BJ (cell line): ENCODE measurements at places on chromosomes 3 and 15.

GRCh38 chr15:101618851-101619614 is 33.1 kb downstream of the TM2D3 start:
- no peak for DNase-seq

DNA sequence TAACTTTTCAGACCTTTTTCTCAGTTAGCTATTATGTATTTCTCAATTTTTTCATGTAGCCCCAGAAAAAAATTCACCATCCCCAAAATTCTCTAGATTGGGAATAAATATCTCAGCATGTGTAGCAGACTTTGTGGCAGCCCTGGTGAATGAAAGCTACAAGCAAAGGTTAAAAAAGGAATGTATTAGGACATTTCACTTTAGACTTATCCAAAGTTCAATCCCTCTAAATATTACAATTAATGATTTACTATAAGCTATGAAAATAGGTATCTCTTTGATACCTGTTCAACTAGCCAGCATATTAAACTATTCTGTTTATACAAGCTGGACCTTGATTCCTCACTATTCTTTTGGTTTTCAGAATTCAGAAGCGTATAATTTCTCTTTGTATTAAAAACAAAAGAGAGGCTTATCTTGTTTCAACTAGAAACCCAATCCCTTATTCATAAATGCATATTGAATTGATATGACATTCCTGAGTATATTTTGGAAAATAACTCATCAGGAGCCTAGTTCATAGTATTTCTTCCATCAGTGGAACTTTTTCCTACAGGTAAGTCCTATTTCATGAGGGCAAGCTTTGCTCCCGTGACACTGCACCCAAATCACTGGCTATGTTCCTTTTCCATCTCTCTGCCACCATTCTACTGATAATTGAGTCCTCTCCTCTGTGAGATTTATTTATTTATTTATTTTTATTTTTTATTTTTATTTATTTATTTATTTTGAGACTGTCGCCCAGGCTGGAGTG is 38.0 kb downstream of the WDR72 start:
- DNase-seq, result no peak

GRCh38 chr3:39141171-39141995 is 12.0 kb downstream of the CSRNP1 start:
- DNase-seq, result no peak

DNA sequence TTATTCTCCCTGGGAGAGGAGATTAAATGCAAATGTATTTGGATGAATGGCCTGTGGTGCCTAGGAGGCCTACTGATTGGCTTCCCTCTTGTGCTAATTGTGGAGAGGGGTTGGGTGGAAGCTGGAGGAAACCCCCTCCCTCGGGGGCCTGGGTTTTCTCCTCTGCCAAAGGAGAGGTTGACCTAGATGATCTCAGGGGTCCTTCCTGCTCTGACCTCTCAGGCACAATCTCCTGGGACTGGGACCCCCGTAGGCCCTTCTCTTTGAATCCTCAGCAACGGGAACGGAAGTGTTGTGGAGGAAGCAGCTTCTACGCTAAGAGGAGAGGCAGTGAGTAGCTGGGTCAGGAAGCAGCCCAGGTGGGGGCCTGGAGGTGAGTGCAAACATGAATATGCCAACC is 40.5 kb upstream of the MAGEF1 start:
- no peak for DNase-seq

GRCh38 chr3:138829886-138830510 is 4.7 kb downstream of the PIK3CB start:
- DNase-seq, result no peak

GRCh38 chr3:108474581-108474980 is 35.8 kb downstream of the MYH15 start:
- DNase-seq, result no peak

- peak; percentile 36 for DNase-seq
Measured at GRCh38 chr3:149898771-149899170, 71.9 kb downstream of the PFN2 start.

- no peak for DNase-seq
Measured at GRCh38 chr15:90188914-90189748, 12.0 kb upstream of the SEMA4B start.

GRCh38 chr15:87707071-87707470 is 549.5 kb downstream of the NTRK3 start:
- DNase-seq, result no peak

DNA sequence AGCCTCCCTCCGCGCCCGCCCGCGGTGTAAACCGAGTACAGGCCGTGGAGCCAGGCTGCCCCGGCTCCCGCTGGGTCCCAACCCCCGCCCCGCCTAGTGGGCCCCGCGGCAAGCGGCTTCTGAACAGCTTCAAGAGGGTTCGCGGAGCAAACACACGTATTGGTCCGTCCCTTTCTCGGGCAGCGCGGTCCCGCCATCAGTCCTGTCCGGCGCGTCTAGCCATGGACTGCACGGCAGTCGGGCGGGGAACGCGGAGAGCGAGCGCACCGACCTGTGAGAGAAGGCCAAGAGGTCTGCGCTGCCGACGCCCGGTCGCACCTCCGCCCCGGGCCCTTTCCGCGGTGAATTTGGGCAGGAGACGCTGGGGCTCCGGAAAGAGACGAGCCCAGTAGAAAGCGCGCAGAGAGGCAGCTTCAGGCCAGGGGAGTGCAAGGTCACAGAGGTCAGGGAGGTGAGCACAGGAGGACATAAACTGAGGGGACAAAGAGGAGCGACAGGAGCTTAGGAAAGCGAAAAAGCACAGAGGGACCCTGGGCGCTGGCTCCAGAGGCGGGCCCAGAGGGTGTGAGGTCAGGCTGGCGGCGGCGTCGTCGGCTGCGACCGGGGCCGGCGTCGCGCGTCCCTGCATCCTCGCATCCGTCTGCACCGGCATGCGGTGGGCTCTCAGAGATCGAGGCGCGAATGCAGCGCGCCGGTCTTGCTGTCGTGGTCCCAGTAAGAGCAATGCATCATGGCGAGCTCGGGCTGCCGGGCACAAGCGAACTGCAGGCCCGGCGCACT is 1.8 kb downstream of the FOXL2 start:
- no peak for DNase-seq

- no peak for DNase-seq
Measured at GRCh38 chr15:49015896-49016295, 30.4 kb downstream of the SECISBP2L start.

DNA sequence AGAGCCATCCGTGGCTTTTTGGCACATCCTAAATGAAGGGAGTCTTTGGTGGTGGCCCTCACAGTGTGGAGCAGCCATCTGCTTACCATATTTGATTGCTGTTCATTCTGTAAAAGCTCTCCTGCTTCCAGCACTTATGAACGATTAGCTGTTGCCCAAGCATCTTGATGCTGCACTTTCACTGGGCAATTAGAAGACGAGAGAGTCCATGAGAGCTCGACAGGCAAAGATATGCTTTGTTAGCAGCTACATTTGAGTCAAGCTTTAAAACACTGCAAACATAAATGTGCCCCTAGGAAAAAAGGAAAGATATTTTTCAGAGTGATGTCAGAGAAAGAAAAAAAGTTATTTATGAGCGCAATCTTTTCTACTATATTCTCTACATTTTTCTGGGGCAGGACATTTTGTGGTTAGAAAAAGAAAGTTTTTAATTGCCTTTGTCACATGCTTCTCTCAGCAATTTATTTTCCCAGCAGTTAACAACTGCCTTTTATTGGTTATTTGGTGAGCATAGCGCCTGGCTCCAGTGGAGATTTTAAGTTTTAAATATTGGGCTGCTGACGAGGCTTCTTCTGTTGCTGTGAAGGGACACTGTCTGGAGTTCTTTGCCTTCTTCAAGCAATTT is 468.4 kb downstream of the C3orf38 start:
- no peak for DNase-seq

- no peak for DNase-seq
Measured at GRCh38 chr3:82413171-82413570, 651.7 kb upstream of the GBE1 start.

GRCh38 chr3:165513715-165514701 is 317.8 kb upstream of the SLITRK3 start:
- no peak for DNase-seq

DNA sequence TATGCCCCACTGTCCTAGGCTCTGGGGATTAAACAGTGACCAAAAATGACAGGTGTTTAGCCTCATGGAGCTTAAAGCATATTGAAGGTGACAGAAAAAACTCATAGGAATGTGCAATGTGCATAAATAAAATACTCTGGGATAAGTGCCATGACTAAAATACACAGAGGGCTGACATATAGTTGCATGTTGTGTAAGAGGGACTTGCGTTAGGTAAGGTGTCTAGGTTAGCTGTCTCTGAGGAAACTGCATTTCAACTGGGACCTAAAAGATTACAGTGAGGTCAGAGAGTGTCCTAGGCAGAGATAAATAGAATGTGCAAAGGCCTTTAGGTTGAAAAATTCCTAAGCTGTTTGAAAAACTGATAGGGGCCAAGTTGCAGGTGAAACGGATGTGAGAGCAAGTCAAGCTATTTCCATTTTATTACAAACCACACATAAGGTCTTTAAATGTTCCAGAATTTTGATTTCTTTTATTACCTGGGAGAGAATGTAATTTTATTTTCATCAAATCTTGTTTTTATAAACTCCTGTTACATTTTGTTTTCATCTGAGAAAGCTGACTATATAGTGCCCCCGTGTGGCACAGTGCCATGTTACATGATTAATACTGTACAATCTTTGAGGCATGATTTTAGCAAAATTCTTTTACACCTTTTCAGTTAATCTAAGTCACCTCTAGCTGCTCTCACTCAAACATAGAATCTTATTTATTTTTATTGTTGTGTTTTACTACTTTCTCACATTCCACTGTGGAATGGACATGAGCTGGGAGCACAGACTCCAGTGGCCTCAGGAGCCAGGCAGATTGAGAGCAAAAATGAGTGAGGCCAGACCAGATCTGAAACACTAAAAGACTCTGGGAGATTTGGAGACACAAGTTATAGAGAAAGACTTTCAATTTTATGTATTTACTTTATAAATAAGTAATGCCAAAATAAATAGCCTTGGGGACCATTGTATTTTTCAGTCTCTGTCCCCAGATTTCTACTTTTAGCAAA is 259.6 kb upstream of the ZNF717 start:
- DNase-seq, result no peak

DNA sequence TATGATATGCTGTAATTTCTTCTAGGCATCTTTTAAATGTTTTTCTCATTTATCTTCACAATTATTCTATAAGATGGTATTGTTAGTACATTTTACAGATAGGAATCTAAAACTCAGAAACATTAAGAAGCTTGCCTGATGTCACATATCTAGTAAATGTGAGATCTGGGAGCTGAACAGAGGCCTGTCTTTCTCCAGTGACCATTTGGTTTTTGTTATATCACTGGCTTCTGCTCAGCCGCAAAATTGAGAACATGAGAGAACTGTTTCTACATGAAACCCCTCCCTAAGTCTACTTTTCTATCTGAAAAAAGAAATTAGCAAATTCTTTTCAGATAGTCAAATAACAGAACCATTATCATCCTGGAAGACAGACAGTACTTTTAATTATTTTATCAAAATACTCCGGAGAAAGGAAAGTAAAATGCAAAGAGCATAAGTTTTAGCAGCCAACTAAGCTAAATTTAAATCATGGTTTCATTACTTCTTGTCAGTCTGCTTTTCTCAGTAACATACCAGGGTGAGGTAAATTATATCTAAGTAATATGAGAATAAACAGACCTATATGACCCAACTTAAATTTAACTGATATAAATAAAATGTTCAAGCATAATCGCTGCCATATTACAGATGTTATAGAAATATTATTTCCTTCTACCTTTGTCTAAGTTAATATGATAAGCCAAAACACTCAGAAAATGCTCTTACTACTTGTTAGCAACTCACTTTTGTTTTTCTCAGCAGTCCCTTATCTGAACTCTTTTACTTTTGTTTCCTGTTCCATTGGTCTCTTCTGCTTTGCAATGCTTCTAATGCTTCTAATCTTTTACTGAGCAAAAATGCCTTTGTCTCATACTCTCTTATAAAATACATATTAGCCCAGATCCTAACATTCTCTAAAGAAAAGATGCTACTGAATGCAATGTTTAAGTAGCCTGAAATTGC is 68.0 kb upstream of the MBNL1 start:
- DNase-seq, result no peak

- DNase-seq, result no peak
Measured at GRCh38 chr3:197224034-197224444, 74.4 kb downstream of the DLG1 start.

GRCh38 chr15:49898575-49899283 is 220.3 kb downstream of the ATP8B4 start:
- no peak for DNase-seq

DNA sequence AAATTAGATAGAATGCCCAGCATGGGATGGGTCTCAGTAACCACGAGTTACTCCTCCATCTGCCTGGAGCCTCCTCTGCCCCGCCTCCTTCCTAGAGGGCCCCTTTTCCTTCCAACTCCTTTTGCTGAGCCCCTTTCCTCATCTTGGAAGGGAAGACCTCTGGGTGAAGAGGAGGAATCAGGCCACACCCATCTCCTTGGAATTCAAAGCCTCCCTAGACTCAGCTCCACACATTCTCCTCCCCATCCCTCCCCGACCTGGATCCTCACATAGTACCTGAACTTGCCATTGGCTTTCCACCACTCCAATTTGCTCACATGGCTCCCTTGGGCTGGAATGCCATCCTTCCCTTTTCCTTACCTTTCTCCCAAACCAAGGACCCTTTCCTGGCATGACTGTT is 128.8 kb downstream of the SMAD6 start:
- no peak for DNase-seq

DNA sequence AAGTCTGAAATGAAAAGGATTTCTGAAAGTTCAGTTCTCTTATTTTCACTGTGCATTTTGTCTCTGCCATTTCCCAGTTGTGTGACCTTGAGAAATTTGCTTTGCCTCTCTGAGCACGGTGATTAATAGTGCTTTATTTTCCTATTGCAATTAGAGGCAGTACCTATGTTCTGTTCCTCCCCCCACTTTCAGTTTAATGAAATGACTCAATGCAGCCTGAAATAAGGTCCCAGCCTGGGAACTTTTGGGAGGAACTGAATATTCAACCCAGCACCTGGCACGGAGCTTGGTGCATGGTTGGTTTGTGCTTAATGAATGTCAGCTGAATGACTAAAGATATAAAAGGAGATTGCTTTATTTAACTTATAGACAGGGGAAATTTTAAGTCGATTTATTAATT is 352.6 kb downstream of the PDCD6IP start:
- no peak for DNase-seq

DNA sequence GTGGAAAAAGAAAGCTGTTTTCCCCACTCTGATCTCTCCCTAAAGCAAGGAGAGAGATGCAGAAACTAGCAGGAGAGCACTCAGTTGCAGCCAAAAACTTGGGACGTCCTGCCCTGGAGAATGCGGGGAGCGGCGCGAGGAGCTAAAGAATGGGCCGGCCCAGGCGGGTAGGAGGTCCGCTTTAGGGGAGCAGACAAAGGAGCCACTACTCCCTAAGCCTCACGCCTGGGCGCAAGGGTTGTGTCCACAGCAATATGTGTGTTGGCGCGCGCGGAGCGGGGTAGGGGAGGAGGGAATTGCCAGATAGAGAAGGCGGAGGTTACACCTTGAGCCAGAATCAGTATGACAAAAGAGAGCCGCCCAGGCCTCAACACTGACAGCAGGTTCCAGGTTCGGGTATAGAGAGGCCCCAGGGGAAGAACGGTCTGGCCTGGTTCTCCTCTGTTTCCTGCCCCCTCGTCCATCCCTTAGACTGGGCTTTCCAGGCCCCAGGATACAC is 2.9 kb downstream of the WNT5A start:
- no peak for DNase-seq
